NCI-H2171 treated with DMSO at 0.1 percent for 48 hours (cell line): ENCODE measurements at places on chromosomes 7 and 10.

GRCh38 chr10:121288011-121288410, 310.2 kb downstream of the FGFR2 start:
- DNase-seq = no peak

DNA sequence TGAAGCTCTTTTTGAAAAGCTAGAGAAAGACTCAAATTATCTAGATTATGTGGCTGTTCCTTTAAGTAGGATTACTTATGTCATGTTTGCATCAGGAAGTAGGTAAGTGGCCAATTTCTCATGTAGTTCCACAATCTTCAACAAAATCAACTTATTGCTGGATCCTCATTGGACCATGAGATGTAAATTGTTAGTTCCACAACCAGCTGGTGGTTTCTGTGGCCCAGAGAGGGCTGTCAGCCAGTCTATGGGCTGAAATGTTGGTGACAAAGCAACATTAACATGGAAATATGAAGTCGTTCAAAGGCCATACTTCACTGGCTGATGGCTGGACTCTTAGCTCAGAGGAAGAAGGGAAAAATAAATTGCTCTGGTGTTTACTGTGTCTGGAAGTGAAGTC, 157.9 kb downstream of the PLXDC2 start:
- no peak for DNase-seq

DNA sequence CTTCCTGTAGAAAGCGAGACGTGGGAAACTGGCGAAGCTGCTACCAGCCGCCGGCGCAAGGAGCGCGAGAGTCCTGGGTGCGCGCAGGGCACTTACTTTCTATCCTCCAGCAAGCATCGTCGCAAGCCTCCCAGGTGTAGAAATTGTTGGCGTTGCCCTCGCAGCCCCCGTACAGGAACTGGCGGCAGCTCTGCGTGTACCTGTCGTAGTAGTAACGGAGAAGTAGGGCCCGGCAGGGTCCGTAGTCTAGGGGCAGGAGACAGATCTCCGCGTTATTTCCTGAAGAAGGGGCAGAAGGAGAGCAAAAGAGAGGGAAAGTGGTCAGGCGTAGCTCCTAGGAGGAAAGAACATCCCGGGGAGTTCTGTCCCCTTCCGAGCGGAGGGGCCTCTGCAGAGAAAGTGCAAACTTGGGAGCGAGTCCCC, 501 bp downstream of the TFPI2 start:
- peak; percentile 45 for DNase-seq

- no peak for DNase-seq
These were observed 266.8 kb upstream of the STEAP1 start for GRCh38 chr7:89887489-89887888.

DNA sequence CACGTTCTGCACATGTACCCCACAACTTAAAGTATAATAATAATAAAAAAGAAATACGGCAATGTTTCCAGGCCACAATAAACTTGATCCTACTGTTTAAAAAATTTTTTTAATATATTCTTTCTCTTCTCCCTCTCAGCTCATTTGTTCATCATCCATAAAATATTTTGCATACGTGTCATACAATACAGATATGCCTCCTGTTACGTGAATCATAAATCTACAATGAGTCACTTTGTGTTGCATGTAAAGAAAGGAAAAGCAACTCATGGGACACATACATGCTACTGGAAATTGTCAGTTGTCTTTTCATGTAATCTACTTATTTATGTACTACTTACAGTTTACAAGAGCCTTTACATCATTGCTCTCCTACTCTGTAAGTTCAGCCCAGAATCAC, 1.1 kb upstream of the TECTB start:
- no peak for DNase-seq

- DNase-seq = no peak
These were observed 77.9 kb downstream of the KIAA1549 start for GRCh38 chr7:138903186-138903820.

- DNase-seq = no peak
These were observed 12.4 kb downstream of the CPA5 start for GRCh38 chr7:130356876-130357611.

- no peak for DNase-seq
These were observed 82.5 kb downstream of the AHR start for GRCh38 chr7:17380736-17381662.

- no peak for DNase-seq
These were observed 380.7 kb downstream of the REEP3 start for GRCh38 chr10:63901881-63902280.

DNA sequence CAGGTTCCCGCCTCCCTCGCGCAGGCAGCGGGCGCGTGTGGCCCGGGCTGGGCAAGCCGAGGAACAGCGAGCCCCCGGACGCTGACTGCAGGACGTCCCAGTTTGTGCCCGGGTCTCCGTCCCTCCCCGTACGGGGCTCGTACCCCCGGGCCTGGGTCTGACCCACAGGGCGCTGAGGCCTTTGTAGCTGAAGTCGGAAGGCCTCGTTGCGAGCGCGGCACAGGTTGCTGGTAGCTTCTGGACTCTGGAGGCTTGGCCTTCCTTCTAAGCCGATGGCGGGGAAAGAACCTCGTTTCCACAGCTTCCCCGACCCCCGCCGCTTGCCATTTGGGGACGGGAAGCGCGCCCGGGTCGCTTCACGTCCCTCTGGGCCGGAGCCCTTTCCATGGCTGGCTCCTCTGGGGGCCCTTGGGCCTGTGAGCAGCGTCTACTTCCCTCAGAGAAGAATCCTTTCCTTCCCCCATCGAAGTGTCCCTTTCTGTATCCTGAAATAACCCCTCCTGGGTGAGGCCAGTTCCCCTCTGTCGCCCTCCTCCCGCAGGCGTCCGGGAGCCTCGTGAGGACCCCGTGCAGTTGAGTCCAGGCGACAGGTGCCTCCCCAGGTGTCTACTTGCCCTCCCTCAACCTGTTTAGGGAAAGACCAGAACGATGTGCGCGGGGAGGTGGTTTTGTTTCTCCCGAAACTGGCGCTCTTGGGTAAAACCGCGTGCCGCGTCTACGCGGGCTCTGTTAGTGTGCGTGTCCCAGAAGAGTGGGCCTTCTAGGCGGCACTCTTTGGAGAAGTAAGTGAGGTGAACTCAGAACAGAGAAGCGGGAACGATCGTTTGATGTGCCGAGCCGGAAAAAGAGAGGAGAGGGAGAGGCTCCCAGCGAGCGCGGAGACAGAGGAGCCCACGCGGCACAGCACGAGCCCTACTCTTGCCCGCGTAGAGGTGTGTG, 9.3 kb downstream of the EVX1 start:
- no peak for DNase-seq

DNA sequence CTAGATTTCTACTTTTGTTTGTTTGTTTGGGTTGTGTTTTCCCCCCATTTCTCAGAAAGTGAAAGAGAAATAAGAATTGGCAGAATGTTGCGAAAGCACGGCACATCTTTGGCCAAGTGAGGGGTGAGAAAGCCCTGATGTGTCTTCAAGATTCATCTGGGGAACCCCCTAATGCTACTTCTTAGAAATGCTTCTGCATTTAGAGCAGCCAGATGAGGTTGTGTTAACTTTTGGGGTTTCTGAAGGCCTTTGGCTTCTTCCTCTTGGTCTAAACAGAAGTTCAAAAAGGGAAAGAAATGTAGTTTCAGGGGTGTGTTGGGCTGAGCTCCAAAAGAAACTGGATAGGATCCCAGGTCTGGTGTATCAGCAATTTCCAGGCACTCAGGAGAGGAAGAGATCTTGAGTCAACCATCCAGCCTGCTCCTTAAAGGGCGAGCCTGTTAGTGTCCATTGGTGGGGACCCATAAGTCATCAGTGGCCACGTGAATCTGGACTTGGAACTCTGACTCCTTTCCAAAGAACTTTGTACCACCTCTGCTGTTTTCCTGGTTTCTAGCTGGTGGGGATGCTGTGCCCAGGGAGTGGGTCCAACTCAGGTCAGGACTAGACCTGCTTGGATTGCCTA, 6.5 kb downstream of the DUSP5 start:
- DNase-seq = no peak

GRCh38 chr7:116211913-116212596, 1.7 kb downstream of the TES start:
- no peak for DNase-seq

- no peak for DNase-seq
These were observed 28.0 kb downstream of the SNX10 start for GRCh38 chr7:26319636-26320035.

DNA sequence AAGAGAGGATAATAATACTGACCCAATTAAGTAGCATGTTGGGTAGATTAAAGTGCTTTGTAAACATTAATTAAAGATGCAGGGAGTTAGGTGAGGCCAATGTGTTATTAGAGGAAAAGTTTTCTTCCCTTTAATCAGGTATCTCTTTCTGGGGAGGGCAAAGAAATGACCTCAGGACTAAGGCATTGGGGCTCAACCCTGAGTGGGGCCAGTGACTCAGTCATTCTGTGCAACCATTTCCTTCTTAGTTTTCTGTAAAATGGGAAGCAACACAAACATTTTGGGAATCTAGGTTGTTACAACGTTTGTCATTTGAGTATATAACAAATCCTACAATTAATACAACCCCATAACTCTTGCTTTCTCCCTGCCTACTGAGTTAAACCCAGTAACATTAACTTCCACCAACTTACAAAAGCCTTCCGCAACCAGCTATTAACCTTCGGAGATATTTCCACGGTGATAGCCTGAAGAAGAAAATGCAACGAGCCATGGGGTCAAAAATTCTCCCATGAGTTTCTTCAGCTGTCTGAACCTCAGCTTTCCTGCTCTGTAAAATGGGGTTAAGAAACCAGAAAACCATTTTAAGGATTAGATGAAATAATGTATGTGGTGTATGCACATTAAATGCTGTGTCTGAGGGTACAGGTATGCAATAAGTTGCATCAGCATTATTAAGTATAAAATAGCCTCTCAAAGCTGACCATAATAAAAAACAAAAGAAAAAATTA, 965 bp upstream of the PROSER2 start:
- DNase-seq = no peak

GRCh38 chr10:85429126-85429525, 937.5 kb downstream of the GRID1 start:
- DNase-seq = no peak
